Lower lobe of right lung (tissue), 2 donors: ENCODE measurements at places on chromosomes 6 and 20. TPM values are rescaled to one million over a fixed set of nuclear protein-coding genes. Genes with fewer than 3 reads are reported as not detected.

Gene PPP1R3G
- 0.41 TPM for total RNA-seq

Gene ROMO1
- 81.7 TPM for total RNA-seq

DNA sequence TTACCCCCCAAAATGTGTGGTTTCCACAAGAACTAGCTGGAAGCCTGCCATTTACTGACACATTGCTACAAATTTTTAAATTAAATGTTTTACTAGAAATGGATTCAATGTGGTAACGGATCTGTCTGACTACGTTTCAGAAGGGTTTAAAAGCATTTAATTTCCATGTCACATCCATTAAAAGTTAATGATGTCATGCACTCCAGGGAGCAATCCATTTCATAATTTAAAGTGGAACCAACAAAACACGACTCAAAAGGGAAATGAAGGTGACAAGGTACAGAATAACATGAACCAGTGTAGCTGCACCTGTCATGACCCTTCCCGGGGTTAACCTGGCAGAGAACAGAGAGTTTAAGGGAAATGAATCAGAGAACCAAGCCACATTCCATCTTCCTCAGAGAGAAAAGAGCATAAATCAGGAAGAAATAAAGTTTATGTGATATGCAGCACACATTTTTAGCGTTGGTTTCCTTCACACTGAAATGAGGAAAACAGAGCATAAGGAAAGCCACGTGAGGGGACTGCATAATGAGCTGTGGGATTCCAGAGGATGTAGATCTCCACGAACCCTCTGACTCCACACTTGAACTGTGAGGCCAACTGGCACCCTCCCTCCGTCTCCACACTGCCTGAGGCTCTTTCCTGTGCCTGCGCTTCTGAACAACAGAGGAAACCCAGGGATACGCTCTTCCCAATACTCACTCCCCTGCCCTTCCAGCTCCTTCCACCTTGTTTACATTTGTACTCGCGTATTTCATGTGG is 170.3 kb upstream of the AHI1 start:
- no peak for DNase-seq
- peak overlapping the region; percentile 2 for H3K27ac ChIP-seq
- H3K4me1 ChIP-seq = no peaks in the 10 kb centered on the region
- no peaks in the 10 kb centered on the region for H3K36me3 ChIP-seq

DNA sequence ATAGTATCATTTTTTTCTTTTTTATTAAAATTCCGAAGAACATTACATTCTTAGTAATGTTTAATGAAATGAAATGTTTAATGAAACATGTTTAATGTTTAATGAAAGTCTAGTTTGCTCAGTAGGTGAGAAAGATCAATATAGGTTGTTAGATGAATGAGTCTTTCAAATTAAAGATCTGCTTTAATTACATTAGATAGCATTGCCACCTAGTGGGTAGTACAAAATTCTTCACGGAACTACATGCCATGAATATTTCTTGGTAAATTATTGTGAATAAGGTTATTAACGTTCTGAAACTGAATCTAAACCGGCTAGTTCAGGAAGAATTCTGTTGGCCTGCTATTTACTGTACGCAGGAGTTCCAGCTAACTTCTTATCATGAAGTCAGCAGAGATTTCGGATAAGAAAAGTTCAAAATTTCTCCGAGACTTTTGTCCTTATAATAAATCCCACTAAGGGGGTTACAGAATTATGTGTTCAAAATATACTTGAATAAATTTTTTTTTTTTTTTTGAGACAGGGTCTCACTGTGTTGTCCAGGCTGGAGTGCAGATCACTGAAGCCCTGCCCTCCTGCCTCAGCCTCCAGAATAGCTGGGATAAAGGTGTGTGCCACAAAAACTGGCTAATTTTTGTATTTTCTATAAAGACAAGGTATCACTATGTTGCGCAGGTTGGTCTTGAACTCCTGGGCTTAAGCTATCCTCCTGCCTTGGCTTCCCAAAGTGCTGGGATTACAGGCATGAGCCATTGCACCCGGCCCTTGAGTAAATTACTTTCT is 7.9 kb upstream of the GMNN start:
- no peak overlapping the region for H3K4me3 ChIP-seq
- no peaks in the 10 kb centered on the region for H3K27me3 ChIP-seq
- H3K27ac ChIP-seq = no peak overlapping the region
- H3K4me1 ChIP-seq = peaks cover 5% of the 10 kb centered on the region
- DNase-seq = no peak

DNA sequence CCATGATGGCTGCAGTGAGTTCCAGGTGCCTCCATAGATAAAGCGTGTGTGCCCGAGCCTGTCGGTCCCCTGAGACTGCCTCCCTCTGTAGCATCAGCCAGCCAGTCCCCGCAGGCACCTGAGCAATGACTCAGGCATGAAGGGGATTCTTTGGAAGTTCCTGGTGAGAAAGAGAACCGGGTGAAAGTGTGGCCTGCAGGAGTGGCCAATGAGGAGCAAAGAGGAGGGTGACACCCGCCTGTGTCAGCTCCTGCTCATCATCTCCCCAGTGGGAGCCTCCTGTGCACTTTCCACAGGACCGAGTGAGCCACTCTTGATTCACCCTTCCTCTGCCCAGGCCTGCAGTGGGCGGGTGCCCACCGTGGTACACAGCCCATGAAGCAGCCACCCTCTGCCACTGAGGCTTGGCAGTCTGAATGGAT is 71.2 kb upstream of the PTPN1 start:
- no peaks in the 10 kb centered on the region for H3K36me3 ChIP-seq
- H3K4me1 ChIP-seq = peaks cover 32% of the 10 kb centered on the region
- no peak for DNase-seq
- H3K27ac ChIP-seq = no peak overlapping the region
- H3K4me3 ChIP-seq = no peak overlapping the region

GRCh38 chr6:24933868-24934401 is 1.8 kb downstream of the RIPOR2 start:
- H3K4me1 ChIP-seq = peaks cover 37% of the 10 kb centered on the region
- DNase-seq = no peak
- H3K27ac ChIP-seq = no peak overlapping the region
- no peaks in the 10 kb centered on the region for H3K27me3 ChIP-seq
- no peaks in the 10 kb centered on the region for H3K36me3 ChIP-seq
- H3K4me3 ChIP-seq = peak overlapping the region; percentile 36
